ENCODE measurements at places on chromosomes 3 and 15.

DNA sequence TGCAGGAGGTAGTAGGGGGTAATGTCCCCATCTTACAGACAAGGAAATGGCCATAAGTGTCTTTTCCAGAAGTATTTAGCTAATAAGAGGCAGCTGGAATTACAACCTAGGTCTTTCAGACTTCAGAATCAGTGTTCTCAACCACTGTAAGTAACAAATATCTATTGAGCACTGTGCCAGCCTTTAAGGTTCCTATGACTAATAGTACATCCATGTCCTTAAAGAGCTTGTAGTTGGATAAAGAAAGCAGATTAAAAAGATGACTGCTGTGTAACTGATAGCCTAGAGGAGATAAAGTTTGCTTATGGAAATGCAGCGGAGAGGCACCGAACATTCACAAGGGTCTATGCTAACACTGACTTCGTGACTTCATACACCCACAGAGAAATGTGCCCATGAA lies 136.0 kb downstream of the KCNMB2 start:
- DNase-seq = no peak

GRCh38 chr3:140731440-140732119 lies 53.7 kb downstream of the TRIM42 start:
- DNase-seq = no peak

GRCh38 chr15:73303636-73304035 lies 65.1 kb downstream of the HCN4 start:
- DNase-seq = no peak

DNA sequence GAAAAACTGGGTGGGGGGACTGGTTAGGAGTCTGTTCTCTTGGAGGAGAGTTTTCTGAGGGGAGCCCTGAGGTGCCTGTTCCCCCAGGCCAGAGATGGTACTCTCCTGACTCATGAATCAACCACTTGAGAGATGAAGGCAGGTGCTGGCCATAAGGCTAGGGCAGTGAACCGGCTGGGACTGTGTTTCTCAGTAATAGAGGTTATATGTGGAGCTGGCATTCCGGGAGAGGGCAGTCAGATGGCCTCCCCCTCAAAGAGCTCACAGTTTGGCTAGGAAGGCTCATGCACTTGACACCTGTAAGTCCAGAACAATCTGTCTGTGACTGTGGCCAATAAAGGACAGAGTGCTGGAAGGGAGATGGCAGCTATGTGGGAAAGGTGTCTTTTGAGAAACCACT lies 10.0 kb upstream of the SCN10A start:
- DNase-seq = no peak

GRCh38 chr15:91942720-91943394 lies 89.3 kb downstream of the SLCO3A1 start:
- no peak for DNase-seq

DNA sequence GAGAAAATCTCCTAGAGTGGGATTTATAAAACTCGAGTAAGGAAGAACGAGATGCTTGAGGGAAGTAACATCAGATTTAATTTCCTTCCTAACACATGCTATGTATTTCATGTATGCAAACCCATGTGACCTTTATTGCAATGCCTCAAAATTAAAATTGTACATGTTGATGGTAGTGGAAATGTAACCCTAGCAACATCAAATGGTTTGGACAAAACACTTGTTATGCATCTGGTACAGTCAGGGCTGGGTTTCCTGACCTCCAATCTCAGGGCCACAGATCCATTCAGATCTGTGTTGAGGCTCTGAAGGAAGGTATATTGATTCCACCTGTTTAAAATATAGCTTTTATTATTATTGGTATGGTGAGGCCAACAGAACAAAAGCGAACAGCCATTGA lies 246.0 kb downstream of the WNT5A start:
- DNase-seq = no peak

DNA sequence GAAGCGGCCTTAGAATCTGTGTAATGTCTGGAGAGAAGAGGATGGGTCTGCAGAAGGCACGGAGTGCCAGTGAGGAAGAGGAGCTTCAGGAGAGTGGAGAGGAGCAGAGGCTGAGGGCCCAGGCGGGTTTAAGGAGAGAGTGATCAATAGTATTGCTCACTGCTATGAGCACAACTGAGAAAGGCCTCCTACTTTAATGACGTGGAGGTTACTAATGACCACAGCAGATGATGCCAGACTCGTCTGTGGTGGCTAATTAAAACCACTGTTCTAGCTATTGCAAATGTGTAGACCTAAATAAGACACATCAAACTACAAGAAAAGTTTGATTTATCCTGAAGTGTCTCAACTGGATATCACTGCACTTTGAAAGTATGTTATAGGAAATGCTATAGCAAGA lies 33.2 kb downstream of the MTMR10 start:
- no peak for DNase-seq

GRCh38 chr3:189677667-189678066 lies 46.5 kb downstream of the TP63 start:
- no peak for DNase-seq

DNA sequence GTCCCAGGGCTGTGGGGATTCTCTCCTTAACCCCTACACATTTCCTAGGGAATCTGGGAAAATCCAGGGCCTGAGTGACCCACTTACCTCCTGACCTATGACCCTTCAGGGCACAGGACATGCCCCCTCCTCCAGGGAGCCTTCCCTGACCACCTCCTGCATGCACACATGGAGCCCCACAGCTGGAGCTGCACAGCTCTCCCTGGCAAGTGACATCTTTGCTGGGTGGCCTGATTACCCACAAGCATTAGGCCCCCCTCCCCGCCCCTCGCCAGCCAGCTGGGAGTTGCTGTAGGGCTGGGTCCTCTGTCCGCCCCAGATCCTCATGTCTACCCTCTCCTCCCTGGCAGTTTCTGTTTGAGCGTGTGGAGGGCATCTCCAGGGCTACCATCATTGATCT lies 21.4 kb downstream of the HDAC11 start:
- DNase-seq = no peak

DNA sequence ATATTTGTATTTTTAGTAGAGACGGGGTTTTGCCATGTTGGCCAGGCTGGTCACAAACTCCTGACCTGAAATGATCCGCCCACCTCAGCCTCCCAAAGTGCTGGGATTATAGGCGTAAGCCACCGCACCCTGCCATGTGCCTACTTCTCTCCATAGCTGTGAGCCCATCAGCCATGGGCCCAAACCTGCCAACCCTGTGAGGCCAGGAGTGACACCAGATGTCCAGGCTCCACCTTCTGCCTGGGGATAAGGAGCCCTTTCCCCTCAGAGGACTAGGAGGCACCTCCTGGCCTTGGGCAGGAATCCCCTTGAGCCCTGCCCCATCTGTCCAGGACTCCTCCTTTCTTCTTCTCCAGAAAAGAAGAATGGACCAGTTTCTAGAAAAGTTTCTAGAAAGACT lies 14.2 kb upstream of the RFT1 start:
- no peak for DNase-seq

DNA sequence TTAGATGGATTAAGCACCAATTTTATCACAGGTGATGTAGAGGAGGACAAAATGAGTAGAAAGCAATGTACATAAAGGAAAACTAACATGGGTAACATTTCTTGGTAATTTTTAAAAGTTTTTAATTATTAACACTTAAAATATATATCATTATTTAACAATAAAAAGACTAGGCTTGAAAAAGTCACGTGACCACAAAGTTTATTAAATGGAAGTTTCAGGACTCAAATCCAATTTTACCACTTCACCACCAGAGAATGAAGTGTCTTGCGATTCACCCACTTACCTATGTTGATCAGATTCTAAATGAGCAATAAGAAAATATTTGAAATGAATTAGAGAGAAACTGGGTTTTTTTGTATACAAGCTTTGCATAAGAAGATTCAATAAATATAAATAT lies 721.3 kb downstream of the GBE1 start:
- DNase-seq = no peak

DNA sequence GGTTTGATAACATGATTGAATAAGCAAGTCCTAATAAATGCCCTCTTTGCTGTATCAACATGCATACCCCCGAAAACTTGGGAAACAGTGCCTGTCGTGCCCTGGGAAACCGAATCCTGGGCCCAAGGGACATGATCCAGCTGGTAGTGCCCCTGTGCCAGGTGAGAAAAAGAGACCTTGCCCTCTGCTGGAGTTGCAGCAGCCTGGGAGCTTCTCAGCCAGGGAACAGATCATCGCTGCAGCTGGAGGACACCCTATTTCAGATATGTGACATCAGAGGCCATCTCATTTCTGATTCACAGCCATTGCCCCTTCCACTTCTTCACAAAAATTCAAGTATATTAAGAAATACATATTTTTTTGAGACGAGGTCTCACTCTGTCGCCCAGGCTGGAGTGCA lies 32.3 kb downstream of the STOML1 start:
- no peak for DNase-seq

DNA sequence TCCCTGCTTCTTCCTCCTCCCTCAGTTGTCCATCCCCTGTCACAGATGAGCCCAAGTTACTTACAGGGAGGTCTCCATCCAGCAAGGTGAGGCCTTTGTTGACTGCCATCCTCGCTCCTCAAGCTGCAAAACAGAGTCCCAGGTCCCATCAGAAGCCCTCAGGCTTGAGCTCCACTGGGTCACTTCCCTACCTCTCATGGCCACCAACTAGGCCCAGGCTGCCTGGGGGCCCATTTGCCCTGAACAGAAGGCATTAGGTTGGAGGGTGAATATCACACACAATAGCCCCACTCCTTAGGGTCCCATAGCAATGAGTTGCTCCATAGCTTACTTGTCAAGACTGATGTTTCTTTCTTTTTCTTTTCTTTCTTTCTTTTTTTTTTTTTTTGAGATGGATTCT lies 1.8 kb downstream of the PLIN1 start:
- DNase-seq = no peak

GRCh38 chr3:17626395-17626794 lies 116.0 kb downstream of the TBC1D5 start:
- no peak for DNase-seq

- no peak for DNase-seq
Measured at GRCh38 chr3:69219101-69219708, 96.8 kb upstream of the LMOD3 start.

DNA sequence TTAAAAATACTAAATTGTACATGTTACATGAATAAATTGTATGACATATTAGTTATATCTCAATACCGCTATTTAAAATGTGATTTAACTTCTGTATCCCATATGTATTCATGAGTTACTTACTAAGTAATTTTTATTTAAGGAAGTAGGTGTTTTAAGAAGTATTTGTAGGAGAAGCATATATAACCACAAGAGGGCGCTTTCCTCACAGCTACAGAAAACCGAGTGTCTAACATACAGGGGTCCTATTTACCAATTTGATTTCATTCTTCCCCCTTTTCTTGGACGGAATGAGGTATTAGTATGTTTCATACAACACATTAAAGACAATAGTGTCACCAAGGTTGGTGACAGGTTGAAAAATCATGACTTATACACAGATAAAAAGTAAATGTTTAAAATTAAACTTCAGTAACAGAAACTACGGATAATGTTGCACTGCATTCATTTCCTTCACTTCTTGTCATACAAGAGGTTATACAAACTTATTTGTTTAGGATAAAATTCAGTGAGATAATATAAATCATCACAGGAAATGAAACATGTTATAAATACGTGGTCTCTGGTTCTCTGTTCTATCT lies 253.6 kb downstream of the MAGI1 start:
- no peak for DNase-seq

- no peak for DNase-seq
Measured at GRCh38 chr15:65918357-65918920, 49.1 kb downstream of the RAB11A start.

- DNase-seq = no peak
Measured at GRCh38 chr15:26013981-26014380, 150.9 kb upstream of the ATP10A start.

- DNase-seq = no peak
Measured at GRCh38 chr3:196902296-196902695, 34.6 kb downstream of the SENP5 start.

- DNase-seq = no peak
Measured at GRCh38 chr3:164007765-164008164, 1070.5 kb downstream of the SI start.

- DNase-seq = no peak
Measured at GRCh38 chr3:55226696-55227095, 260.4 kb downstream of the WNT5A start.

- DNase-seq = no peak
Measured at GRCh38 chr3:42746455-42747450, 26.3 kb downstream of the CCDC13 start.

DNA sequence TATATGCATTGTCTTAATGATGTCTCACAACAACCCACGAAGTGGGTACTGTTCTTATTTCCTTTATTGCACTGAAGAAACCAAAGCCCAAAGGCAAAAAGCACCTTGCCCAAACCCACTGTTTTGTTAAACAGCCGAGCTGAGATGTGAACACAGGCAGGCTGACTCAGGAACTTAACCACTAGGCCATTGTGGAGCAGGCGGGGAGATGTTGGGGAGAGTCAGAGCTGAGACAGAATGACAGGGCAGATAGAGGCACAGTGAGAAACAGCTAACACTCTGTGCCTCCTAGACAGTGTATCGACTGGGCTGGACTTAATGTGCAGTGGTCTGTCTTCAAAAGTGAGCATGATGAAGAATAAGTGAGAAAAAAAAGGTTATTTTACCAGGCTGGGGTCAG lies 56.5 kb downstream of the RPLP1 start:
- DNase-seq = no peak

DNA sequence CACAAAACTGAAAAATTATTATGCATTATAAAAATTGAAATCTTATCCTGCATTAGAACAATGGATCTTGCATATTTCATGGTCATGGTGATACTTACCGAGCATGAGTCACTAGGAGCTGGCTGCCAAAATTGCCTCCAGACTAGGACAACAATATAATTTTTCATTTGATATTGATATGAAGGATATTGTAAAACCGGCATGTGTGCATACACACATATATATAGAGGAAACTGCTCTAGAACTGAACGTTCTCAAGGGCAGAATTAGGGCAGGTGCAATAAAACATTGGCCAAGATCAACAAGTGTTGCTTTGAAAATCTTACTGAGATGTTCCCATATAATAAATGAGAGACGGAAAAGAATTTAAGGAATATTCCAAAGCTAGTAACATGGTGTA lies 319.4 kb upstream of the POU1F1 start:
- DNase-seq = no peak

GRCh38 chr15:27065785-27066184 lies 94.8 kb downstream of the GABRG3 start:
- DNase-seq = no peak

GRCh38 chr3:189602471-189602870 lies 28.7 kb upstream of the TP63 start:
- DNase-seq = no peak

GRCh38 chr3:122014741-122015140 lies 7.3 kb downstream of the ILDR1 start:
- DNase-seq = no peak

- no peak for DNase-seq
Measured at GRCh38 chr15:92930054-92930621, 30.0 kb downstream of the CHD2 start.

DNA sequence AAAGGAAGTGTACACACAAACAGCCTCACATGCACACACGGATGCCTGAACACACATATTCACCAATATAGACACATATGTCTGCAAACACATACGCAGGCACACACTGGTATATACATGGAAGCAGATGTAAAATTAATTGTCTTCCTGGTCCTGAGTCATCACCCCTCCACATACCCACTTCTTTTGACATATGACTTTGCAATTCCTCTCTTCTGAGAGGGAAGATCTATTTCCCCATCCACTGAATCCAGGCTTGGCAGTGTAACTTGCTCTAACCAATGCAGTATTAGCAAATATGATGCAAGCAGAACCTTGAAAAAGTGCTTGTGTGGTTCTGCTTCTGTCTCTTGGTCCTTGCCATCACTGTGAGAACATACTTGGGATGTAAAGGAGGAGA lies 76.8 kb upstream of the HRH1 start:
- no peak for DNase-seq

GRCh38 chr15:33131552-33132232 lies 62.8 kb downstream of the FMN1 start:
- DNase-seq = no peak
